ENCODE measurements at places on chromosomes 11 and 22.

DNA sequence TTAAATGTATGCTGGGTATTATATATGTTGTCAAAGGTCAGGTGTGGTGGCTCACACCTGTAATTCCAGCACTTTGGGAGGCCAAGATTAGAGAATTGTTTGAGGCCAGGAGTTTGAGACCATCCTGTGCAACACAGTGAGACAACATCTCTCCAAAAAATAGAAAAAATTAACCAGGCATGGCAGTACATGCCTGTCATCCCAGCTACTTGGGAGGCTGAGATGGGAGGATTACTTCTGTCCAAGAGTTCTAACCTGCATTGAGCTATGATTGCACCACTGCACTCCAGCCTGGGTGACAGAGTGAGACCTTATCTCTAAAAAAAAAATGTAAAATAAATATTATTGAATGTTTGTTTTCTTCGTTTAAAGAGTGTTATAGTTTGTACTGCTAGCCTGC, 11.3 kb upstream of the OR6X1 start:
- no peak for DNase-seq

DNA sequence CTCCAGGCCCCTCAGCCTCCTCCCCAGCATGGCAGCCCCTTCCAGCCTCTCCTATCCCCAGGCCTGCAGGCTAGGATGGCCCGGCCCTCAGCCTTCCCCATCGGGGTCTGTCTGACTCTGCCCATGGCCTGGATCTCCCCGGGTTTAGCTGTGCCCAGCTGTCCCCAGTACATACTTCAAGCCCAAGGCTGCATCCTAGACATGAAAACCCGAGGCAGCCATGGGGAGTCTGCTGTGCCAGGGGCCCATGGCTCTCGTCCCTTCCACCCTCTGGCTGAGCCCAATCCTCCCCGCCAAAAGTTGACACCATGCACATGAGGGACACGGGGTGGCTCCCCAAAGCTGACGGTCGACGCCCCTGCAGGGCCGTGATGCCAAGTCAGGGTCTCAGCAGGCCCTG, 22.2 kb upstream of the FADD start:
- no peak for DNase-seq

- no peak for DNase-seq
Measured at GRCh38 chr22:27874764-27875163, 44.3 kb downstream of the PITPNB start.

DNA sequence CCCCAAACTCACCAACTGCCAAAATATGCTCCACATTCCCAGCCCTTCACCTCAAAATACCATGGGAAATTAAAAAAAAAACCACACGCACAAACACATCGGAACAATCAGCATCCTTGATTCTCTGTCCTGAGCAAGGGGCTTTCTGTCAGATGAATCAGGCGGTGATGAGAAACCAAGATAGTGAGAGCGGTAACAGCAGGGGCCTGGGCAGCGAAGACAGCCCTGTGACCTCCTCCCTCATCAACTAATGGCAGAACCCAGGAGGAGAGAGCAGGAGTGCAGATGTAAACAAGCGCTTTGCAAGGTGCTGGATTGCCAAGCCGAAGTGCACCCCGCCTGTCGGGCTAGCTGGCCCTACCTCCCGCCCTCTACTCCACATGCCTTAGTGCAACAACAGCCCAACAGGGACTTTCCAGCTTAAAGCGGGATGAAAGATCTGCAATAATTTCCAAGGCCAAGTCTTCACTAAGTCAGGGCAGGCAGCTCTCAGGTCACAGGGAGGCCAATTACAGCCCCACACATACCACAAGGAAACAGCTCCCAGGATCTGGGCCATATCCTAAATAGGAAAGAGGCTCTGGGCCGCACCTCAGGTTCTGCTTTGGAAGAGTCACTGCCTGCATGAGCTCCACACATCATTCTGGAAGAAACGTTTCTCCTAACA, 72.2 kb upstream of the BID start:
- DNase-seq = no peak

- DNase-seq = no peak
Measured at GRCh38 chr11:2270322-2271076, at the start of gene ASCL2. ASCL2 (minus strand) TSS chr11:2270588; CDS start chr11:2270332, 256 bp downstream.

DNA sequence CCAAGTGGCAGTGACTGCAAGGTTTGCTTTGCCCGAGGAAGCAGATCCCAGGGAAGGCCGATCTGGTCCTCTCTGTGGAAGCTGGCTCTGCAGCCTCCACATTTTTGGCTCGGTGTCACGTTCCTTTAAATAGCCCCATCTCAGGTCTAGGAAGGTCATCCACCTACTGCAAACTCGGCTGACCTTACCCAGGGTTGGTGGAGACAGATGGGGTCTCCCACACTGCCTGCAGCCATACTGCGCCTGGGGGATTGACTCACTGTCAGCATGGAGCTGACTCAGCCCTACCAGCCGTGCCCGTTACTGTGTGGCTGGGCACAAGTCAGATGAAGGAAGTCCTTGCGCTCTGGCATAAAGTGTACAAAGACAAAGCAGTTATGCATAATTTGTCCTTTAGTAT, 16.9 kb downstream of the CDPF1 start:
- DNase-seq = no peak

GRCh38 chr11:103529181-103529684, 420.0 kb downstream of the DYNC2H1 start:
- DNase-seq = no peak

GRCh38 chr22:29172216-29172615, 33.5 kb upstream of the EMID1 start:
- no peak for DNase-seq

GRCh38 chr11:125517116-125517770, 21.2 kb upstream of the FEZ1 start:
- peak; percentile 29 for DNase-seq

Measured in NCI-H1417 treated with DMSO at 0.1 percent for 48 hours (cell line).